ENCODE measurements at places on chromosomes 16 and 17.
A peak's percentile ranks its signal among the peaks of the same experiment; 100 is the strongest.

DNA sequence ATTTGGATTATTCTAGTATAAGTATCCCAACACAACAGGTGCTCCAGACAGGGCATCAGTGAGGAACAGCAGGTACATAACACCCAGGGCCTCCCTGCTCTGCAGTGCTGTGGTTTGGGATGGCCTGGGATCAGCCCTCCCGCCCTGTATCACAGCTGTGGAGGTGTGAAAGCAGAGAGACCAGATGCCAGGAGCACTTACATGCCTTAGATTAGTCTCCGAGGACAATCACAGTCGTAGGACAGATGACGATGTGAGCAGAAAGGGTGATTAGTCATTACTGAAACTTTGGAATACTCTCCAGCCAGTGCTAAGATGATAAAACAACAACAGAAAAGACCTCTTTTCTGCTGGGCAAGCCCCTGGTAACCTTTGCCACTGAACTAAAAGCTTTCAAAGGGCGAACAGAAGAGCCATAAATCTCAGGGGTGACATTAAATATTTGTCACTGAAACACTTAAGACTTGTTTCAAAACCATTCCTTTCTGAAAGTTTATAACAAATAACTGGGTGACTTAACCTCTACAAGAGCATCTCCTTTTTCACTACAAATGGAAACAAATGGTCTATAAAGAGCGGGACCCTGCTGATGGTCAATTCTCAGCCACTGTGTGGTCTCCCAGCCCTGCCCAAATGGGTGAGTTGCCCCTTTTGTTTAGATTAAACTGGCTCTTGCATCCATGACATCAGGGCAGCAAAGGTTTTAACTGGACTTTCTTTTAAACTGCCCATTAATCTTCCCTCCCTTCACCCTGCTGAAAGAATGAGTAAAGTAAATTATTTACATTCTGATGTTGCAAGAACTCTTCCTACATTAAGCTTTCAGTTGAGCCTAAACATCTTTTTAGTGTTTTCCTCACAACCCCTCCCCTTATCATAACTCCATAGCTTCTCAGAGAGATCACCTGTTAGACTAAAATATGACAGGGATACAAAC is 183.1 kb upstream of the COX10 start:
- DNase-seq, result no peak

GRCh38 chr17:68987966-68988365 is 32.8 kb upstream of the ABCA8 start:
- DNase-seq, result no peak

DNA sequence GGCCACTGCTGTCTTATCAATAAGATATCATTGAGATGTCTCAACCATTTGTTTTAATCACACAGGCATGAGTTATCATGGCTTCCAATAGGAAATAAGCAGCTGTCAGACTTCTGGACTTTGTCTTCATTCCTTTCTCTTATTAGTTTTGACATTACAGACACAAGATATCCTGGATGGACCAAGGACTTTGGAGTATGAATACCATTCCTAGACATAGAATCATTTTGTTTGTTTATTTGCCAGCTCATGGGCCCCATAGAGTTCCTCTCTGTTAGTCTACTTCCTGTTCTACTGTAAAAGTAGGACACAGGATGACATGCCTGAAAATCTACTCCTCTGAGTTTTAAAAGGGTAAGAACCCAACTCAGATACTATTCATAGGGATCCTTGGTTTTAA is 77.7 kb upstream of the KCNJ16 start:
- no peak for DNase-seq

DNA sequence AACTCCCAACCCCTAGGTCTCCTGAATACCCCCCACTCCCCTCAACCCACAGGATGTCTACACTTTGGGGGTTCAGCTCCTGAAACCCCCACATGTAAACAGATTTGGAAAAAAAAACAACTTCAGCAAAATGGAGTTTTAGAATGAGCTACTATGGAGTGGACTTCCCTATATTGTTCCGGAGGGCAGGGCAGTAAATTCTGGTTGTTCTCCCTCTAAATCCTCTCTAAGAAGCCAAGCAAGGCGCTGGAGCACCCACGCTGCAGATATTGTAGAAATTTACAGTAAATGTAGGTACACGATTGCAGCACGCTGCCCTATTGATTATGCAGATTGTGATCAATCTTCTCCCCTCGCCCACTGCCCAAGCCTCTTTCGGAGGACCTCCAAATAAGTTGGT is 8.5 kb upstream of the ZFHX3 start:
- no peak for DNase-seq

GRCh38 chr16:71344315-71344905 is 14.1 kb upstream of the CALB2 start:
- DNase-seq, result no peak

- peak; percentile 91 for DNase-seq
These were observed 5.6 kb downstream of the ZNF598 start for GRCh38 chr16:2003827-2004641.

GRCh38 chr16:49688036-49688697 is 167.7 kb downstream of the ZNF423 start:
- no peak for DNase-seq

- no peak for DNase-seq
These were observed 2.2 kb upstream of the GFAP start for GRCh38 chr17:44917456-44917855.

DNA sequence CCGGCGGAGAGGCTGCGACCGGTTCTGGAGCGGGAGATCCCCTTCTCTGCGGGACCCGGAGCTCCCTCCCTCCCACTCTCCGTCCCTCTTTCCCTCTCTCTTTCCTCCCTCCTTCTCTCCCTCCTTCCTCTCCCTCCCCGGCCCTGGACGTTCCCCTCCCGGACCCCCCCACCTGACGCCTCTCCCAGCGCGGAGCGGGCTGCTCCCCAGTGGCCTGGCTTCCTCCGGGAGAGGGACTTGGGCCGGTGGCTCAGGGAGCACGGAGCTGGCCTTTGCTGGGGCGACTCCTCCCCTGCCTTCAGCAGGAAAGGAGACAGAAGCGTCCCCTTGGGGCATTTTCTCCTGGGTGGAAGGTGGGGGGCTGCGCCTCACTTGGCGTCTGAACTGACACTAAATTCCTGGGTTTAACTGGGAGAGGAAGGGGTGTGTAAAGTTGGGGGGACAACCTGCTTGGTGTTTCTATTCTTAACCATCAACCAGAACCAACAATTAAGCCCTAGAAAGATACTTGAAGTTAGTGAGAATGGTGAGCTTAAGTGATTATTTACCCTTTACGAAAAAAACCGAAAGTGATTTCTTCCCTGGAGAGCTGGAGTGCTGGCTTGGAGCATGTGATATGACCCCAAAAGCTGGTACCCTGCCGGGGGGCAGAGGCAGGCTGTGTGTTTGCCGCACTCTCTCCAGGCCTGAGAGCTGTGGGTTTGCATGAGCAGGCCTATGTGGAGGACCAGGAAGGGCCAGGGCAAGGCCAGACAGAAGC is 775 bp downstream of the SPIRE2 start:
- DNase-seq, result no peak

DNA sequence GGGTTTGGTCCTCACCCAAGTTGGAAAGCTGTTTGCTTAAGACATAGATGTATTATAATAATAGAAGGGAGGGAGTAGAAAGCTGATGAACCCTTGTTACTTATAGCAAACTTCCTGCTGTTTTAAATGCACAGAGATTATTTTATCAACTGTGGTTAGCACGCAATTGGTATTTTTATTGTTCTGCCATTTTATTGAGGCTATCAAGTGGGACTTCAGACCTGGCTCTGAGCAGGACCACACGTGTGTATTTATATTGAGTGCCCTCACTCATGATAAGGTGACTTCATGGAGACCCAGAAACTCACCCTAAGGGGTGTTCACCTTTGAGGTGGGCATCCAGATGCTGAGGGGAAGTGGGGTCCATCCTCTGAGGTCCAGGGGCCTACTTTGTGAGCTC is 17.0 kb downstream of the KLHL36 start:
- DNase-seq, result no peak

GRCh38 chr16:51095890-51096626 is 55.0 kb downstream of the SALL1 start:
- DNase-seq, result no peak

GRCh38 chr16:31033709-31034492 is 543 bp downstream of the STX4 start:
- DNase-seq, result peak; percentile 69

DNA sequence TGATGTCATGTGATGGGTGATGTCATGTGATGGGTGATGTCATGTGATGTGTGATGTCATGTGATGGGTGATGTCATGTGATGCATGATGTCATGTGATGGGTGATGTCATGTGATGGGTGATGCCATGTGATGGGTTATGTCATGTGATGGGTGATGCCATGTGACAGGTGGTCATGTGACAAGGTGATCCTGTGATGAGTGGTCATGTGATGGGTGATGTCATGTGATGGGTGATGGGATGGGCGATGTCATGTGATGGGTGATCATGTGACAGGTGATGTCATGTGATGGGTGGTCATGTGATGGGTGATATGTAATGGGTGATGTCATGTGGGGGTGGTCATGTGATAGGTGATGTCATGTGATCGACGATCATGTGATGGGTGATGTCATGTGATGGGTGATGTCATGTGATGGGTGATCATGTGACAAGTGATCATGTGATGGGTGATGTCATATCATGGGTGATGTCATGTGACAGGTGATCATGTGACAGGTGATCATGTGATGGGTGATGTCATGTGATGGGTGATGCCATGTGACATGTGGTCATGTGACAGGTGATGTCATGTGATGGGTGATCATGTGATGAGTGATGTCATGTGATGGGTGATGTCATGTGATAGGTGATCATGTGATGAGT is 17.2 kb downstream of the CD300LB start:
- peak; percentile 46 for DNase-seq

GRCh38 chr17:27810902-27811557 is 10.7 kb upstream of the NOS2 start:
- no peak for DNase-seq

- DNase-seq, result no peak
These were observed 96.6 kb downstream of the NXN start for GRCh38 chr17:882827-883585.

- DNase-seq, result no peak
These were observed 12.2 kb downstream of the CD300LD start for GRCh38 chr17:74579900-74580299.

GRCh38 chr17:48513097-48513496 is 17.7 kb downstream of the HOXB1 start:
- DNase-seq, result no peak

DNA sequence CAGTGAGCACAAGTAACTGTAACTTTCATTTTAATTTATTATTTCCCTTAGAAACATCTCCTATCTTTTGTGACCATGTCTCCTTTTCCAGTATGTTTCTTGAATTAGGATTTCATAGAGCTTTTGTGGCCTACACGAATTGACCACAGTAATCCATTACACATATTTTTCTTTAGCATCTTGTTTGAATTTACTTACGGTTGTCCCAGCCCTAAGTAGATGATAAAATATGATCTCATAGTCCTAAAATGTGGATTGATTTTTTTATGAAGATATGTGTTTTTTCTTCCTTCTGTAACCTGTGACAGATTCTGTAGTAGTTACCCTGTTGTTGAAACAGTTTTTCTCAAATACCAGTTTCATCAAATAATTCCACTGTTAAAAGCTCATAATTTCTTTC is 61.5 kb downstream of the NF1 start:
- DNase-seq, result no peak

DNA sequence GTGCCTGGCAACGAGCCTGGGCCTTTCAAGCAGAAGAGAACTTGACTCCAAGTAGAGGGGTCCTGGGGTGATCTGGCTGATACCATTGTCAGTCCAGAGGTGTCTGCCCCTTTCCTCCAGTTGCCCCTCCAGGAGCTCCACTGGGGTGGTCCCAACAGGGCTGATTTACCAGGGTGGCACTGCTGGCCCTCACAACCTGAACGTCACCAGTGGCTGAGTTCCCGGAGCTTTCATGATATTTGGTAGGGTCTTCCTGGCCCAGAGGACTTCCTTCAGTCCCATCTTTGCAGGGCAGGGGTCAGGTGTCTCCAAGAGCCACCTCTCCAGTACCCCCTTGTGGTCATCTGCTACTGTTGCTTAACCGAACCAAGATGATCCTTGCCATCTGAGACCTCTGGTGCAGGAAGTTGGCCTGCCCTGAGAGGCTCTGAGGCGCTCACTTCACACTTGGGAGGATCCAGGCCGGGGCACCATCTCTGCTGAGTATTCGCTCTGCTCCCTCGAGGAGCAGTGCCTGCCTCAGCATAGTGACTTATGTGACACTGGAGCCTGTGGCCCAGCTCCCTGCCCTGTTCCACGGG is 3.5 kb downstream of the LIMD2 start:
- no peak for DNase-seq

- no peak for DNase-seq
These were observed 169.2 kb downstream of the RBFOX1 start for GRCh38 chr16:7501868-7502267.

DNA sequence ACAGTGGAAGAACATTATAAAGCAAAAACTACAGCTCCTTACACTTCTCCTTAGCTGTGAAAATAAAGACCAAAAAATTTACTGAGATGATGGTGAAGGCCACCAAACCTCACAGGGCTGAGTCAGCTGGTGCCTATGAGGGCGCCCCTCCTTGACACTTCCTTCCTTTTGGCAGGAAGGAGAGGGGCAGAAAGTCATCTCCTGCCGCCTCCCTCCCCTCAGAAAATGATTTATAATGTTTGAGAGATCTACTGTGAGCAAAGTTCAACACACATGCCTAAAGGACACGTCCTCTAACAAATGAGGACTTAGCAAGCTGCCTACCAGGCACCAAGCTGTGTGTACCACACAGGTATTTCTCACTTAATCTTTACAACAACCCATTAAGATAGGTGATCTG is 245.7 kb downstream of the PRKCA start:
- DNase-seq, result no peak

DNA sequence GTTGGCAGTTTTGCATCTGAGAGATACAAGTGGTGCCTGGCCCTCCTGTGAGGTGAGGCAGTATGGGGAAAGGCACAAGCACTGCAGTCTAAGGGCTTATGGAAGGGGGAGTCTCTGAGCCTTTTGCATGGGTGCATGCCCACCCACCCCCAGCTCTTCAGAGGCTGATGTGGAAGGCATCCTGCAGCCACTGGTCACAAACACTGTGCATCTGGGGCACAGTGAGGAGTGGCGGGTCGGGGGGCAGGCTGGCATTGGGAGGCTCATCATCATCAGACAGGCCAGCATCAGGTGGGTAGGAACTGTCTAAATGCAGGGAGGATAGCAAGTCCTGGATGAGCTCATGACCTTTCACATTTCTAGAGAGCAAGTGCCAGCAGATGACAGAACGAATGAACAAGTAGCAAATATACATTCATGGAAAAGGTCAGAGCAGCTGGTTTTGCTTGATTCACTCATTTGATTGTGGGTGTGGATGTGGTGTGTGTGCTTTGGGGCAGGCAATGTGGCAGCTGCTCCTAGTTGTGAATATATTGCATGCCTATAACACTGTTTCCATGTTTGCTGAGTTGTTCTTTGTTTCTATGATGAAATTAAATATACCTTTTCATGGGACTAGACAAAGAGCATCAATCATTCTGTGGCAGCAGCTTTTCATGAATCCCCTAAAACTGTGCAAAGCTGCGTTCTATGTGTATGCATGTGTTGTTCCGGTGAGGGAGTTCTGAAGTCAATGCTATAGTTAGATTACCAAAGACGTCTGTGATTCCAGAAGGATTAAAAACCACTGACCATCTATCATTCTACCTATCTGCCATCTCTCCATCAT is 29.2 kb downstream of the TRIM25 start:
- DNase-seq, result peak; percentile 46

Measured in NCI-H2081 (cell line).